ENCODE measurements at places on chromosomes 4 and X. TPM values are rescaled to one million over a fixed set of nuclear protein-coding genes. Genes with fewer than 3 reads are reported as not detected.

Gene NPY2R
- total RNA-seq: 0.65 TPM

Gene TCP11X2
- total RNA-seq: 1.7 TPM

GRCh38 chrX:70998411-70999027, 67.6 kb upstream of the SLC7A3 start:
- DNase-seq: peak; percentile 92

DNA sequence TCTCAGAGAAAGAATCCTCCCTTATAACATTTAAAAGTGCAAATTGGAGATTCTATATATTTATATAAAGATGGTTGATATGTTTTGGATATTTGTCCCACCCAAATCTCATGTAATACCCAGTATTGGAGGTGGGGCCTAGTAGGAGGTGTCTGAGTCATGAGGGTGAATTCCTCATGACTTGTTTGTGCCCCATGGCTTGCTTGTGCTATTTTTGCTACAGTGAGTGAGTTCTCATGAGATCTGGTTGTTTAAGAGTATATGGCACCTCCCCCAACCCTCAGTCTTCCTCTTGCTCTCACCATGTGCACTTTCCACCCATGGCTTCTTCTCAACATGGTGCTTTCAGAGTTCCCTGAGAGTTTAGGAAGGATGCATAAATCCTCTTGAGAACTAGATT, 9.5 kb upstream of the ANKRD50 start:
- no peak for DNase-seq

Measured in lung (tissue), 17 donors.